Stimulated activated CD8-positive, alpha-beta memory T cell treated with anti-CD3 and anti-CD28 coated beads, Interleukin-7, amount 100 ng/mL, for 1 hour (primary cell): ENCODE measurements at places on chromosomes 12 and 14.

- no peak for DNase-seq
These were observed 389.2 kb downstream of the EGLN3 start for GRCh38 chr14:33561488-33562175.

GRCh38 chr12:80068173-80068572 is 31.2 kb upstream of the OTOGL start:
- DNase-seq, result no peak

DNA sequence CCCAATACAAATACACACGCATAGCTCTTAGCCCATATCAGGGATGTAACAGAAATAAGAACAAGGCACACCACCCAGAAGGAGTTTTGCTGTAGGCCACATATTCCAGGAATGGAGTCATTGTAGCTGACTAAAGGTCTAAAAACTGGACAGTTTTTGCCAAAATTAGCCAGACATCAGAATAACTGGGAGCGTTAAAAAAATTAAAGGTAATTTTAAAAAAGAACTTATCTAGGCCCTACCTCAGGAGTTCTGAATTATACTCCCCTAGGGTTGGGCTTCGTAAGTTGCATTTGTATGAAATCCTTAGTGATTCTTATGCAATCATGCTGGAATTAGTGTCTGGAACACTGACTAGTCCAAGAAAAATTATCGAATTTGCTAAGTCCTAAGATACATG is 987.7 kb downstream of the GALC start:
- no peak for DNase-seq

GRCh38 chr12:40769846-40770245 is 77.6 kb downstream of the CNTN1 start:
- no peak for DNase-seq

DNA sequence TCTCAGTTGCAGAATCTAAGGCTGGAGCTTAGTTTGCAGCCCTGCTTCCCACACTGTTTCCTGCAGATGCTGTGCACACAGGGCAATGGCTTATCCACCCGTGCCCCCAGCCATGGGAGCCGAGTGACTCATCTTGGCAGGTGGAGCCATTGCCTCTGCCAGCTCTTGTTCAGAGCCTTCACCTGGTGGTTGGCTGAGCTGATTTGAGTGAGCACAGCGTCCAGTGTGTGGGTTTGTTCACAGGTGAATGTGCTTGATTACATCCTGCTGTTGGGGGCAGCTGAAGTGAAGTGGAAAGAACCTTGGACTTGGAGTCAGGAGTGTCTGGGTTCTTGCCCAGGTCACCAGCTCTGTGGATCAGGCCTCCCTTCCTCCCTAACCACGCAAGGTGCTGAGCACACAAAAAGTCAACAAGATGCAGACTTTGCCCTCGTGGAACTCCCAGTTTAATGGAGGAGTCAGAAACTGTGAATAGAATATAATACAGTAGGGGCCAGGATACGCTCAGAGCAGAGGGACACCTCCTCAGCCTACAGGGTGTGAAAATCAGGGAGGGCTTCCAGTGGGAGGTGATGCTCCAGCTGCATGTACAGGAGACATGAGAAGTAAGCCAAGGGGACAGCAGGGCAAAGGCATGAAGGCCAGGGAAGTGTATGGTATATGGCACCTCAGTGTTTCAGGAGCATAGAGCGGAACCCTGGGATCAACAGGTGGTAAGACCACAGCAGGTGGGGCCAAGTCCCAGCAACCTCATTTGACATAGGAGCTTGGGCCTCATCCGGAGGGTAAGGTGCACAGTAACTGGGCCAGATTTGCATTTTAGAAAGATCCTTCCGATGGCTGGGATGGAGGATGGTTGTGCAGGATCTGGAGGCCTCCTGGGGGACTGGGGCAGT is 22.8 kb downstream of the JDP2 start:
- DNase-seq, result no peak

DNA sequence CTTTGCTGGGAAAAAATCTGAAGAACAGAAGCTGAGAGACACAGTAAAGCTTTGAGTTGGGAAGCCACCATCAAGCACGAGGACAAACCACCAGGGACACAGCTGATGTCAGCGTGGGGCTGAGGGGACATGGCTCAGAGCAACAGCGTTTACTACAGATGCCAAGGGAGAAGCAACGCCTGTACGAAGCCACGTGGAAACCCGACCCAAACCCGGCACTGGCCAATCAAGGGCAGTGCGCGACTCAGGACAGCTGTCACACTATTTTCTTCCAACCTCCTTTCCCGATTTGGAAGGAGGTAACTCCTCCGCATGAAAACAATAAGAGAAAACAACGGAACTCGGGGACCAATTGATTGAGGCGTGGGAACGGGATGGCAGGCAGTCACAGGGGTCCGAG is 20.2 kb upstream of the CHGA start:
- DNase-seq, result no peak

DNA sequence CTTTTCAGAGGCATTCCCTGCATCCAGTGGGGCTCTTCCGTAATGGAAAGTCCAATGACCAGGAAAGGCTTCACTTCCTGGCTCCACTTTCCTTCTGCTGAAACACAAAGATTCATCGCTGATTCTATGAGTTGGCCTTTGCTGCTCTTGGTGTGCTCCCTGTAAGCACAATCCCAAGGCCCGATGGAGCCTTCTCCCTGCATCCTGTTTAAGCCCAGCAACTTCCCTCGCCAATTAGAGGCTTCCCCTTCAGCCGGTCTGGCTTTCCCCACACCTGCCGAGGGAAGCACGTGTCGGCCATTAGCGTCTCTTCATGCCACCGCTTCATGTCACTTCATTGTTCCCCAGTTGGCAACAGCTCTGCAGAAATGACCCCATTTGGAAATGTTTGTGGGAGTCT is 693.9 kb downstream of the MED13L start:
- DNase-seq, result no peak

DNA sequence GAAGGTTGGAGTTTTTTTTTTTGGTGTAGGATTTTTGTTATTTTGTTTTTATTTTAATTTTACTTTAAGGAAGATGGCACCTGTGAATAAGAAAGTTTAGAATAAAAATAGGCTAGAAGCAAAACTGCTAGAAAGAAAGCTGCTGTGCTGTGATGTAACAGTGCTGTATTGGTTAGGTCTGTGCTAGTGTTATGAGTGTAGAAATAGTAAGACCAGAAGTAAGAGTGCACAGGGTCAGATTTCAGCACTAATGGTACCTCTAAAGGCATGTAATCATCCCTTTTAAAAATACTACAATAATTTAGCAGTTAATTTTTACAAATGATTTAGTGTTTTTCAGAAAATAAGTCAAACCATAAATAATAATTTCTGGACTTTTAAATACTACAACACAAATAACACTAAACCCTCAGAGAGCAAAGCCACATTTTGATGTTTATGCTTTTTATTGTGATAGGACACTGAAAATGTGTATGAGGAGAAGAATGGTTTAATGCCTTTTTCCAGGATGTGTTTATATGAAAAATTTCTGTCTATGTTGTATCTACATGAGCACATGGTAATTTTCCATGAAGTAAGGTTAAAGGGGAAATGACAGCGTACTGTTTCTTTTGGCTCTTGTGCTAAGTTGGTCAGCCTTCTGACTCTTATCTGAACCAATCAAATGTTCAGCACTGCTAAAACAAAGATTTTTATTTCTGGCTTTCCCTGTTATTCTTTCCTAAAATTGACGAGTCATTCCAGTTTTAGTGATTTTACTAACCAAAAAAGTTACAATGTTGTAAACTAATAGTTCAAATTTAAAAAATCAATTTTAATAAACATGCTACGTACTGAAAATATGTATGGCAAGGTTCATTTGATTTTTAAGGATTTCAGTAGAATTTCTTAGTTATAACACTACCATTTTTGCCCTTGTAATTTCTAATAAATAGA is 96.1 kb downstream of the PPHLN1 start:
- no peak for DNase-seq

DNA sequence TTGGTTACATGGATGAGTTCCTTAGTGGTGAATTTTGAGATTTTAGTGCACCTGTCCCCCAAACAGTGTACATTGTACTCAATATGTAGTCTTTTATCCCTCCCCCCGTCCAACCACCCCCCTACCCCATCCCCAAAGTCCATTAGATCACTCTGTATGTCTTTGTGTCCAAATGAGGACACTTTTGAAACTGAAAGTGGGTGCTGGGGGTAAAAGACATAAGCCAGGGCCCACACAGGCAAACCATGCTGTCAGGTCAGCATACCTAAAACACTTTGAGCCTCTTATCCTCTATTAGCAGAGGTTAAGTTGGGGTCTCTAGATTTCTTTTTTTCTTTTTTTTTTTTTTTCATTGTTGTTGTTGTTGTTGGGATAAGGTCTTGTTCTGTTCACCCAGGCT is 31.3 kb upstream of the KICS2 start:
- DNase-seq, result no peak

DNA sequence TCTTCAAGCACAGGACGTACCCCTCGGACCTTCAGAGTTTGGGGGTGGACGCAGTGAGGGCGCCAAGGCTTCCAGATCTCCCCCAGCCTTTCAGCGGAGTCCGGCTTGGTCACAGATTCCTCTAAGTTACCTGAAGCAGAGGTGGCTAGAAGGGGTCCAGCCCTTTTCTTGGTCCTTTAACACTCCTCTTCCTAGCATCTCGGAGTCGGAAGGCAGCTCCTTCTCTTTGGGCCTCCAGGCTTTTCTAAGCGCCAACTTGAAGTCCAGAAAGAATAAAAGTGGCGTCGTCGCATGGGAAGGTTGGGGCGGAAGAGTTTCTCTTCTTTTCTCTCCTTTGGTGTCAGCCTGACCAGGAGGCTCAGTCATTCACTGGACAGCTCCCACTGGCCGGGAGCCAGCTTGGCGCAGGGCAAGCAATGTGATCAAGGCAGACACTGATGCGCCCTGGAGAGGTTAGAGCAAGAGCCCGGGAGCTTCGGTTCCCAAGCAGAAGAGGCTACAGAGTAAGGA is 9.6 kb downstream of the OR6S1 start:
- DNase-seq, result no peak

- DNase-seq, result no peak
These were observed 40.3 kb upstream of the RGS6 start for GRCh38 chr14:71891970-71892369.

GRCh38 chr12:57106021-57106708 is 5.0 kb downstream of the STAT6 start:
- DNase-seq, result no peak

- no peak for DNase-seq
These were observed 318.4 kb downstream of the SYT1 start for GRCh38 chr12:79183003-79183402.

GRCh38 chr14:38207736-38208617 is at the start of gene SSTR1:
TSS of gene SSTR1 (plus strand) at chr14:38207904. CDS start at chr14:38209390, 1,486 bp downstream.
- no peak for DNase-seq

GRCh38 chr12:48936379-48936979 is 11.2 kb upstream of the FKBP11 start:
- peak; percentile 79 for DNase-seq

DNA sequence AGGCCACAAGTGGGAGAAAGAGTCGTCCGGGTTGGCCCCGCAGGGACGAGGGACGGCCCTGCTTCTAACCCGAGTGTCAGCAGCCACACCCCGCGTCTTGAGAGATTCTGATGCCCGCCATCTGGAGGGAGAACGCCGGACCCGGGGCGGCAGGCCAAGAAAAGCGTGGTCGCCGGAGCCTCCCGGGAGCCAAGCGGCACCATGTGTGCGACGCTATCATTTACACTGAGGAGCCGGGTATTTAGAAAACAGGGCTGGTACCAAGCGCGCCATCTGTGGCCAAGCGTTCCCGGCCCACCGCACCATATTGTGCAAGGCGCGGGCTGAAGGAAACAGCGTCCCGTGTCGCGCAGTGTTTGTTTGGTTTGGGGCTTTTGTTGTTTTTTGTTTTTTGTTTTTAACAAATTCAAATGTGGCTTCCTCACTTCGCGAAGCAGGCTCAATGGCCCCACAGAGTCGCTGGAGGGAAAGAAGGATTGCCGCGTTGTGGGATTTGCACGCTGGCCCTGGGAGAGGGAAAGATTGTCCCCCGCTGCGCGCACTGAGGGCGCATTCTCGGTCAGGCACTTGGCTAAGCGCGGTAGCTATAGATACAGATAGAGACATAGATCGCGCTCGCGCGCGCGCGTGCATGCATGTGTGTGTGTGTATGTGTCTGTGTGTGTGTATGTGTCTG is 153.8 kb downstream of the BCL11B start:
- DNase-seq, result no peak

- DNase-seq, result no peak
These were observed 36.4 kb upstream of the GARIN6 start for GRCh38 chr12:99611117-99611516.

DNA sequence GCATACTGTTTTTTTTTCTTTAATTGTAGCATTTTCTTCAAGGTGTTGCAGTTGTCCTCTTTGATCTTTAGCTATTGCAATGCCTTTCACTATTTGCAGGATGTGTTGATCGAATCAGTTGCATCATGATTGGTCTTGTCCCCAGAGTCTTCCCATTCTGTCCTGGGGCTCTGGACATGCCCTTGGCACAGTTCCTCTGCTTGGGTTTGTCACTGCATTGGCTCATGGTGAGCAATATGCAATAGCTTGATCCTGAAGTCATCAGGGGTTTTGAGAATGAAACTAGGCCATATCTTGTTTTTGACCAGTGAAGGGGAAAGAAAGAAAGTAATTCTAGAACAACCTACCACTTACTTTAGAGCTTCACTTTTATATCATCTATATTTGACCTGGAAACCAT is 281.5 kb downstream of the TMEM117 start:
- no peak for DNase-seq

DNA sequence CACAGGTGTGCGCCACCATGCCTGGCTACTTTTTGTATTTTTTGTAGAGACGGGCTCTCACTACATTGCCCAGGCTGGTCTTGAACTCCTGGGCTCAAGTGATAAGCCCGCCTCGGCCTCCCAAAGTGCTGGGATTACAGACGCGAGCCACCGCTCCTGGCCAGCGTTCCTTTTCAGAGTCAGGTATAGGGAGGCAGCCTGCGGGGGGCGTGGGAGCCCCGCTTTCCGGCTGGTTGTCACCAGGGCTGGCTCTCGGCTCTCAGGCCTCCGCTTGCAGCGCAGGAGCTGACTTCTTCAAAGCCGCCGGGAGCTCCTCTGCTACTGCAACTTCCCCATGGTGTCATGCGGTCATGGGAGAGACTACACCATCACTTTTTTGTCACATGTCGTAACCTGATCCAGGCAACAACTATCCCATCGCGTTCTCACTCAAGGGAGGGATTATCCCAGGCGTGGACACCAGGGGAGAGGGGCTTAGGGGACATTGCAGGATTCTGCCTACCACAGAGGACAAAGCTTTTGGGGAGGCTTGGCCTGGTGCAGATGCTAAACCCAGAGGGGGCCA is 129.4 kb downstream of the SCARB1 start:
- no peak for DNase-seq

GRCh38 chr12:124686370-124687173 is 119.2 kb upstream of the NCOR2 start:
- DNase-seq, result no peak

GRCh38 chr14:24351517-24351916 is 11.7 kb upstream of the RIPK3 start:
- DNase-seq, result no peak
